ENCODE measurements at places on chromosomes 12 and 14.

DNA sequence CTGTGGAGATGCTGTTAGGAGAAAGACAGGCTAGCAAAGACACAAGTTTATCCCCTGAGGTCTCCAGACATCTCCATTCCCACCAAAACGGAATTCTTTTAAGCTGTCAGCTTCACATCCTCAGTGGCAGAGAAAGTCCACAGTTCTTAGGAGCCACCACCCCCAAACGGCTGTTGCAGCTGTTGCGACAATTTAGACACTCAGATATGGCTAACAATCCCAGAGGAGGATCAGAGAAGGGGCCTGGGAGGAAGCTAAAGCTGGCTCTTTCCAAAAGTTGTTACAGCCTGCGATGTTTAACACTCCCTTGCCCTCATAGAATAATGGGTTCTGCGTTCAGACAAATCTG is 1.9 kb upstream of the ATP5MC2 start:
- DNase-seq = no peak

DNA sequence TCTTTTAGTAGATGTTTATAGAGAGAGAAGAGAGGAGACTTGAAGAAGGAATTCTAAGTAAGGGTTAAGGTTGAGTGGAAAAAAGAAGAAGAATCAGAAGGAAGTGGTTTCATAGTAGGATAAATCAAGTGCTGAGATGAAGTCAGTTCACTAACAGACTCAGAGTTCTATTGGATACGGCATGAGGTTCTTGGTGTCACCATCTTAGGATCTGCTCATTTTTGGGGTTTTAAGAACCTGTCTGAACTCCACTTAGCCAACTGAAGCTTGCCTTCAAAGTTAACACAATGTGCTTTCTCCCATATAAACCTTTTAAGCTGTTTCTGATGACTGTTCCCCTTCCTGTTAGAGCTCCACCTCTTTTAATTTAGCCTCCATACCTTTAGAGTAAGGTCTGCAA is 152.6 kb downstream of the PRKCH start:
- no peak for DNase-seq

- DNase-seq = no peak
Measured at GRCh38 chr12:27705263-27705662, 5.4 kb upstream of the MRPS35 start.

DNA sequence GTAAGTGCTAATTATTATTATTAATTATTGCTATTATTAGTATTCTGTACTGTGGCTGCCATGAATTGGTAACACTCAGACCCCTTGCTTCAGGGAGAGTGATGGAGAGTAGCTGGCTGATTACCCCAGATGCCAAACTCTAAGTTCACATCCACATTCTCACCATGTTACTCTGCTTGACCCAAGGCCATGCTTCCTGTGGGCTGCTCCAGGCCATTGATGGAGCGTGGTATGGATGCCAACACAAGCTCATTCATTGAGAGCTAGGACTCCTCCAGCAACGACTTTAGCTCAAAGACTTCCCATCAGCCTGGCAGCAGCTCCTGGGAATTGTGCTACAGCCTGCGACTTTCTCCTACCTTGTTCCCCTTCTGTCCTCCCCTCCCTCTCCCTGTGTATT is 233.4 kb downstream of the MSRB3 start:
- DNase-seq = no peak

DNA sequence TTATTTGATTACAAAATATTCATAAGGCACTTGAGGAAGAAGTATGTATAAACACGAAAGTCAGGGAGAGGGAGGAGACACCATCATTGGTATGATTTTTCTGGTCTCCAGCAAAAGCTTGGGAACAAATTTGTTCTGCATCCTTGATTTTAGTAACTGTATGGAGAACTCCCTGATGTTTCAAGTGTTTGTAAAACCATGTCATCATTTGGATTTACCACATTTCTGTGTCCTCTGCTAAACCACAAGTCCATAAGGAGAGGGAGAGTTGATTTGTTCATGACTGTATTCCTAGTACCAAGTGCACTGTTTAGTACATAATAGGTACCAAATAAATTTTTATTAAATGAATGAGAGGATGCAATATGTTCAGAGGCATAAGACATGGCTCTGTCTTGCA is 181.1 kb downstream of the BTG1 start:
- DNase-seq = no peak

DNA sequence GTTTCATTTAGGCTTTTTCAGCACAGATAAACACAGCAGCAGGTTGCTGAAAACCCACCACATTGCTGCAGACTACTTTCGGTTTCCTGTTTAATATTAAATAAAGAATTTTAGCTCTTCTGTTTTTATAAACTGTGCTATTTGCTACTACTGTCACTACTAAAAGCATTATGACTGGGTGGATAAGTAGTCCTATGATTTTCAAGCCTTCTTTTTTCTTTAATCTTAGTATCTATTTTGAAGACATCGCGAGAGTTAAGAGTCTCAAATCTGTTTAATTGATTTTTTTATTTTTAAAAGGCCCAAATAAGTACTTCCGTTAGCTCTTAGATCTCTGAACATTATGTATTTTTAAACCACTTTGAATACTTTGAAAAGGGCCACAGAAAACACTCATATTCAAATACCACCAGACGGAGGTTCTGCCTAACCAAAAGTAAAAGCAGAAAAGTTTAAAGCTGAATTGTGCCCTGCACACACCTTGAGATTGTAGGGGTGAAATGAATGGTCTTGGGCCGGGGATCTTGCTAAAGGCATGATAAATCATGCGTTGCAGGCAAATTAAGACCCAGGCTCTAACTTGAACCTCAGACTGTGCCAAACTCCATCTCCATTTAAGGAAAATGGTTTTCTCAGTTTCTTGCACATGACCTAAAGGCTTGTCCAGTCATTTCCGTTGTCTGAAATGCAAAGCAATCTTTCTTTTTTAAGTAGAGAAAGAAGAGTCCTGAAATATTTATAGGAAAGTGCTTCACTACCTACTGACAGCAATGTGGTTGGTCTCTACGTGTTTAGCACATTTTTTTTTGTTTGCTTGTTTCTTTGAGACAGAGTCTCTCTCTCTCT is 13.6 kb upstream of the FOXN3 start:
- no peak for DNase-seq
